Activated naive CD4-positive, alpha-beta T cell treated with anti-CD3 and anti-CD28 coated beads, Interleukin-2, amount 50 U/mL, for 16 hours (primary cell): ENCODE measurements at places on chromosomes 3 and 15.

DNA sequence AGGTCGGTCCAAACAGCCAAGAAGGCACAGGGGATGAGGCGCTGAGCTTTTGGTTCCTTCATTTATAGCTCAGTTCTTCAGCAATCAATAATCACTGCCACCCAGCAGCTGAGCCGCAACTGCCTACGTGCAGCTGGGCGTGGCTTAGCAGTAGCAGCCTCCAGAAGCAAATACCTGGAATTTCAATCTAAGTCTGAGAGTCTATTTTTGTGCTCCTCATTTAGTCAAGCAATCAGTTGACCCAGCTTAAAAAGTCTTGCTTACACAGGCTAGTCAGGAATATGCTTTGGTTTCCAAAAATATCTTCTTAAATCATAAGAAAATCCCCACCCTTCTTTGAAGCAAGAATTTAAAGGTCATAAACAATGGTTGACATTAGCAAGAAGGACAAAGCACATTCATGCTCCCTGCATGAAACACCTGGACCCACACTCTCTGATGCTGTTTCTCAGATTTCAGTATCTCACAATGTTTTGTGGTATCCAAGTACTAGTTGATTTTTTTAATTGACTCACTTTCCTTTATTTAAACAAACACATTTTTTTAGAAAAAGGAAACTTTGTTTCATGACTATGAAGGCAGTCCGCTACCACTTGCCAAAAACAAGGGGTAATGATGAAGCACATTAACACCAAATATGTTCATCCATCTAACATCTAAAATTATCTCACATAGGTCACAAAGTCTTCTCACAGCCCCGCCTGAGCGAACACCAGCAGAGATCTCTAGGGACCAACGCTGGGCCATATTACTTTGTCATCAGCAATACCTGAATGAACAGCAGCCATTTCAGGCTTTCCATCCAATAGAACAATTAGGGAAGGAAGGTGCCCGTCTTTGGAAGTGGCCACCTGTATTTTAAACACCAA lies 106.1 kb downstream of the OXNAD1 start:
- no peak for DNase-seq

DNA sequence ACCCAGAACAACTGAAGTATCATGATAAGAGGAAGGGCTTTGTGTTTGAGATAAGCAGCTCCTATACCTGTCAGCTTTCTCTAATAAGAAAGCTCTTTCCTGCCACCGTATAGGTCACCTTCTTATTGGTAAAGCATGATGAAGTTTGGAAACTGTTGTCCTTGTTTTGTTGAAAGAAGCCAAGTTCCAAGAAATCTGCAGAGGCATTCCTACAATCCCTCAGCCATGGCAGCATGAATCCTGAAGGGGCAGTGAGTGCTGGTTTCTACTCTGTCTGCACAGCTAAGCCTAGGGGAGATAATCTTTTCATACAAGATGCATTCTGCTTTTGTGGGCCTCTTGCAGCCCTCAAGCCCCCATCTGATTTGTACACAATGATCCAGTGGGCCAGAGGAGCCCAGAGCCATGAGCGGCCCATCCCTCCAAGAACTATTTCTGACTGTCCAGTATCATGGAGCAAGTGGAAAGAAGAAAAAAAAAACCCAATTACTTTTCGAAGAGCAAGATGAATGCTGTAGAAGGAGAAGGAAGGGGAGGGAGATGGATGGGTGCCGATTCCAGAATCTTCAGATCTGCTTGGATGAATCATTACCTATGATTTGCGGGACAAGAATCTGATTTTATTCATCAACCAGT lies 1.9 kb upstream of the THBS1 start:
- no peak for DNase-seq

DNA sequence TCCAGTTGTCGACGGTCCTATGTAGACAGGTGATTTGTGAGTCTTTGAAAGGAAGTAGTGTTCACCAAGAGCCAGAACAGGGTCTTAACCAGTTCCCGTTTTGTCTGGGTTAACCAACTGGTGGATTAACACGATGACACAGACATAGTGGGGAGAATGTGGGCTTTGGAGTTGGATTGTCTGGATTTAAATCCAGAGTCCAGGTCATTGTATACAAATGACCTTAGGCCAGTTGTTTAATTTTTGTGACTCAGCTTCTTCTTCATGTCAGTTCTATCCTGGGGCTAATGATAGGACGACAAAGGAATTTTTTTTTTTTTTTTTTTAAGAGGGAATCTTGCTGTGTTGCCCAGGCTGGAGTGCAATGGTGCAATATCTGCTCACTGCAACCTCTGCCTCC lies 126.7 kb downstream of the LPP start:
- no peak for DNase-seq

- no peak for DNase-seq
Measured at GRCh38 chr3:131804565-131805133, 230.2 kb downstream of the CPNE4 start.

- DNase-seq: no peak
Measured at GRCh38 chr3:120449251-120449650, 1.5 kb downstream of the FSTL1 start.

- peak; percentile 55 for DNase-seq
Measured at GRCh38 chr15:70466895-70467529, 296.3 kb downstream of the UACA start.

- no peak for DNase-seq
Measured at GRCh38 chr3:55923626-55924025, 436.5 kb upstream of the WNT5A start.

GRCh38 chr15:88828791-88829190 lies 25.6 kb downstream of the ACAN start:
- DNase-seq: no peak

DNA sequence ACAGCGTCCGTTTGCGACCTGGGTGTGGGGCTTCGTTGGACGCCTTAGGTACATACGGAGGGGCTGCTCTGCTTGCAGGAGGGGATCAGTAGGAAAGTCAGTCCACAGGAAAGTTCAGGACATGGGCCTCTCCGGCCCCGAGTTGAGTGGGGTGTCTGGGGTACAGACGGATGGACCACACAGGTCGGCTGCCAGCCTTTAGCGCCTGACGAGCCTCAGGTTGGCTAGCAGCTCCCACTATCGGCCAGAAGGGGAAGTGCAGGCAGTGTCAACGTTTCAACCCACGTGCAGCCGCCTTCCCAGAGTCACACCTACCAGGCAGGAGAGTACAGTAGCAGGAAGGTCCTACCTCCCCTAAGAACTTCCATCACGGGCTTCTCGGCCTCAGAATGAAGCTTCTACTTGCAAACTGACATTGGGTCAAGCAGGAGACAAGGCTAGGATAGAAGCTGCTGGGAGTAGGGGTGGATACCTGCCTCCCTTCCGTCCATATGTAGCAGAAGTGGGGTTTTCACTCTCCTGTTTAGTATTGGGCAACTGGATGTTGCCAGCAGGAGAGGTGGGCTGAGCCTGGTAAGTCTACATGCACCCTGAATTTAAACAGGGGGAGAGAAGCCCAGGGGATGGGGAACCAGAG lies 1.8 kb upstream of the SCN5A start:
- peak; percentile 72 for DNase-seq

GRCh38 chr3:179260949-179261765 lies 10.2 kb upstream of the KCNMB3 start:
- DNase-seq: peak; percentile 67

- DNase-seq: no peak
Measured at GRCh38 chr3:178584722-178585380, 48.6 kb downstream of the KCNMB2 start.

GRCh38 chr3:5078151-5078550 lies 43.9 kb upstream of the ARL8B start:
- DNase-seq: no peak

- no peak for DNase-seq
Measured at GRCh38 chr3:182400838-182401237, 392.5 kb upstream of the ATP11B start.

DNA sequence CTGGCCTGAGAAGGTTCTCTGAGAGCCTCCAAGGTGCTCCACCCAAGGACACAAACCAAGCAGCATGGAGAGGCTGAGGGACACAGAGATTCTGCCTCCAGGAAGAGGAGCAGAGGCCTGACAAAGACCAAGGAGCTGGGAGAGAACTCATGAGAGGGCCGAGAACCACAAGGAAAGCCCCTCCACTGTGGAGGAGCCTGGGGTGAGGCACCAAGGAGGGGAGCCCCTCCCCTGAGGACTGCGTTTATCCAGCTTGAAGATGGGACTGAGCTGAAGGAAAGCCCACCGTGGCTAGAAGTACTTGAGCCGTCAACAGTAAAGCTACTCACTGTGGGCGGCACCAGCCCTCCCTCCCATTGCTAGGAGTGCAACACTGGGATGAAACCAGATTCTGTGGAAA lies 63.1 kb upstream of the MEF2A start:
- no peak for DNase-seq

- no peak for DNase-seq
Measured at GRCh38 chr3:172516318-172517214, 6.7 kb downstream of the TNFSF10 start.

GRCh38 chr15:78811825-78812183 lies 540 bp upstream of the ADAMTS7 start:
- DNase-seq: no peak
